ENCODE measurements at places on chromosomes 11 and 22.

DNA sequence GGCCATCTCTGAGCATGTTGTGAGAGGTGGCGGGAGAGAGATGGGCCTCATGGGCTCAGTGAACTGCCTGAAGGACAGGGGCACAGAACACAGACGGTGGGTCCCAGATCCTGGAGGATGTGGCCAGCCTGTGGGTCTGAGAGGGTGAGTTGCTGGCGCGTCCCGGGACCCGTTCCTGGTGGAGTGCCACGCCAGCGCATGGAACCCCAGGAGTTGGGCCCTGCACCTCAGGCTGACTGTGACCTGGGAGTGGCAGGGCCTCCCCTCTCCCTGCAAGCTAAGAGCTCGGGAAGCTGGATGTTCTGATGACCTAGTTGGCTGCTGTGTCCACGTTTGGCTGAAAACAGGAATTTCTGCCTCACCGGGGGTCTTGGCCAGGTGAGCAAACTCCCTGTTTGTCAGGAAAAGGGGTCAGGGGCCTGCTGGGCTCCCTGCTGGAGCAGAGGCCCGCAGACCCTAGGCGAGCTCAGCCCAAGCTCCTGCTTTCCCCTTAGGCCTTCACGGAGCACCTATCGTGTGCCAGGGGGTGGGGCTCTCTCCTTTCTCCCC, 15.0 kb downstream of the LRRC32 start:
- DNase-seq: no peak

GRCh38 chr22:17247832-17248231, 28.6 kb upstream of the ADA2 start:
- DNase-seq: no peak

DNA sequence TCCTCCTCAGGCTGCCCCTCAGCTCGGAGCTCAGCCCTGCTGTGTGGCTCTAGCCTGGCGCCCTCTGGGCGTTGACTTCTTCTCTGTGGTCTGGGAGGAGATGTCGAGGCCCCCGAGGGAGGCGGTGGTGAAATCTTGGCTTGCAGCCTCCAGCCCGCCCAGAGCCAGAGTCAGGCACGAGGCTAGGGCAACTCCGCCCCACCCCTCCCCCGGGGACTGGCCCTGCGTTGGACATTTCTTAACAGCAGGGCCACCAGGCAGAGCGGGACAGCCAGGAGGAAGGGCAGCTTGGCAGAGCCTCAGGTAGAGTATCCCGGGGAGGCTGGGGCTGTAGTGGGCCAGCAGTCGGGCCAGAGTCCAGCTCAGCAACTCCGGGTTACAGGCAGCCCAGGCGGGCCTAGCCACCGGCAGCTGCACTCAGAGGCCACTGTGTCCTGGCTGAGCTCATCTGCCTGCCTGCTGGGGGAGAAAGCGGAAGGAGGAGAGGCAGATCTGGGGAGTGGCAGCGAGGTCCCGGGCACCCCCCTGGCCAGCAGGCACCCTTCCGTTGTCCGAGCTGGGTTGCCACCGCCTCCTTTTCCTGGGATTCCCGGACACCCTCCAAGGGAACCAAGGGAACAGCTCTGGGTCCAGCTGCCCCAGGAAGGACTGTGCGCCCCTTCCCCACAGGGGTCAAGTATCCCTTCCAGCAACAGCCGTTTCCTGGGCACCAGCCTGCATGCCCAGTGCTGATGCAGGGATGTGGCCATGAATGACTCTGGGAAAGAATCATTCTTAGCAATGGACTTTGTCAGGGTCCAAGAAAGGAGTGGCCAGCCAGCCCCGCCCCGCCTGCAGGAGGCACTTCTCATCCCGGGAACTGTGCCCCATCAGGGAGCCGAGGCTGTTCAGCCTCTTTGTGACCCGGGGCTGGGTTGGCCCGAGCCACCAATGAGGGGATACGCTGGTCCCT, at the start of gene ALDH3B1:
ALDH3B1 (plus strand) TSS at position 238 of the 952 bp plus-strand sequence. CDS start 4,971 bp downstream, outside the sequence.
- DNase-seq: peak; percentile 90

- no peak for DNase-seq
These were observed 18.9 kb downstream of the TPST2 start for GRCh38 chr22:26570864-26571525.

- DNase-seq: no peak
These were observed 821 bp downstream of the GAL3ST1 start for GRCh38 chr22:30573594-30574094.
